ENCODE measurements at places on chromosomes 2 and 18.
A peak's percentile ranks its signal among the peaks of the same experiment; 100 is the strongest.

DNA sequence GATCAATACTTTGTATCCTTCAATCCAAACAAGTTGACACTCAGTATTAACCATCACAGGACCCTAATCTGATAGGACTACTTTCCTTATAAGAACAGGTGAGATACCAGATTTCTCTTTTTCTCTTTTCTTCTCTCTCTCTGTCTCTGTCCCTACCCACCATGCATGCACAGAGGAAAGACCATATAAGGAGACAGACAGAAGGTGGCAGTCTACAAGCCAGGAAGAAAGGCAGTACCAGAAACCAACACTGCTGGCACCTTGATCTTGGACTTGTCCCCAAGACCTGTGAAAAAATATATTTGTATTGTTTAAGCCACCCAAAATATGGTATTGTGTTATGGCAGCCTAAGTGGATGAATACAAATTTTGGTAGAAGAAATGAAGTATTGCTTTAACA is 156.2 kb upstream of the KCNH7 start:
- no peak for DNase-seq

GRCh38 chr2:134257509-134257908 is 3.6 kb downstream of the MGAT5 start:
- no peak for DNase-seq

GRCh38 chr18:80046011-80046410 is 11.8 kb downstream of the RBFA start:
- no peak for DNase-seq

DNA sequence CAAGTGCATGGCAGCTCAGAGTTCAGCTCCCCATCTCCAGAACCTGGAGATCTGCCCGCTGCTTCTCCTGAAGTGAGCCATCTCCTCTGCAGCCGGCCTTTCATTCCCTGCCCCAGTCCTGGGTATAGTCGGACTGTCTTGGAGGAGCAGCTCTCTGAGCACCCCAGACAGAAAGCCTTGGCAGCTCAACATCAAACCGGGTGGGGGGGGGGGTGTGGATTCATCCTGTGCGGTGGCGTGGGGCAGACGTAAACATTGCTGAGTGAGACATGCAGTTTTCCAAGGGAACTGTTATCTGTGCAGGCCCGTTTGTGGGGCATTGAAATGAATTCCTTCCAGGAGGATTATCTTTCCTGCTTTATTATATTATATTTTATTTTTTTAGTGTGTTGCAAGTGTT is 125.9 kb upstream of the MYCN start:
- DNase-seq = no peak

GRCh38 chr2:112876971-112877361 is 34.0 kb upstream of the IL37 start:
- DNase-seq = no peak

- no peak for DNase-seq
These were observed 88.6 kb downstream of the B3GNT2 start for GRCh38 chr2:62284471-62284870.

DNA sequence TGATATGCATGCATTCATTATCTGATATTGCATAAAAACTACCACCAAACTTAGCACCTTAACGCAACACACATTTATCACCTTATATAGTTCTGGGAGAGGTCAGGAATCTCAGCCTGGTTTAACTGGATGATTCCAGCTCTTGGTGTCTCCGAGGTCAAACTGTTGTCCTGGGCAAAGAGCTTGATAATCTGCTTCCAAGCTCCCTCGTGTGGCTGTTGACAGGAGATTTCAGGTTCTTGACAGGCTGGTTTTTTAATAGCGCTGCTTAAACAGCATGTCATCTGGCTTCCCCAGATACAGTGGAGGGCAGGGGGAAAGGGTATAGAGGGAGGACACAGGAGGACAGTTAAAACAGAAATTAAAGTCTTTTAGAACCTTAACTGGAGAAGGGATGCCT is 785.0 kb downstream of the CNTNAP5 start:
- DNase-seq = no peak

DNA sequence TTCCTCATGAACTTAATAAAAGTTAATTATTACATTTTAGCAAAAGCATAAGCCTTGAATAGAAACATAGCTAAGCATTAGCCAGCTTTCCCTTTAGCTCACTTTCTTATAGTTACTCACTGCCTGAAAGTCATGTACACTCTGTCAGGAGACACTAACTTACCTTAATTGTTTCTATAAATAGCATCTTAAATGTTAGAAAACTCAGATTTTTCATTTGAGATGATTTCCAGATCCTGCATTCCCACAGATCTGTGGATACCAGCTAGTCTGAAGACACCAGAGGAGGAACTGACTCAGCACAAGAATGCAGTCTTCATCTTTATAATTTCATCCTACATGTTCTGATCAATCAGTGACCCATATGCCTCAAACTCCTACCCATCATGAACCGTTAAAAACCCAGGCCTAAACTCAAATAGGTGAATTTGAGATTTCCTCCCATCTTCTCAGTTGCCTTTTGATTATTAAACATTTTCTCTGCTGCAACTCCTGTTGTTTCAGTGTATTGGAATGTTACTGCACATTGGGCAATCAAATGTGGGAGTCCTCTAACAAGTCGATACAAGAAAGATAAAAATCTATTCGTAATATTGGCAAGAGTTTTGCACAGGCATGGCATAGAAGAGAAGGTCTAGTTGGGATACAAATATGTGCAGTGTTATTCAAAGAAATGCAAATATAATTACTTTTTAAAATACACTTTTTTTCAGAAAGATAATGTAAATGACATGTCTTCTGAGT is 857.4 kb upstream of the CDH2 start:
- no peak for DNase-seq

GRCh38 chr2:119425620-119426395 is 5.8 kb upstream of the TMEM37 start:
- DNase-seq = no peak

DNA sequence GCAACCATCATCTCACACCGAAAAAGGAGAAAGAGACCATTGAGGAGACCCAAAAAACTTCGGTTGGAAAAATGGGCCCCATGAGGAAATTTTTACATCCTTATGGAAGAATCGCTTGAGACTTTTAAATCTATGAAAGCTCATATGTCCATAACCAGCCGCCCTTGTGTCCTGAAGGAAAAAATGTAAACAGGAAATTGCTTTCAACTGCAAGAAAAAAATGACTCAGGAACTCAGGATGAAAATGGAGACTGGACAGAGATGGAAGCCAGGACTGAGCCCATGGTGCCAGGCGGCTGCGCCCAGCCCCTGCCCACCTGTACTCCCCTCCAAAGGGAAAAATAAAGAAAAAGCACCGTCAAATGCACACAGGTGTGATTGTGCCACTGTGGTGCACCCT is 81.5 kb upstream of the SLC66A3 start:
- DNase-seq = no peak

DNA sequence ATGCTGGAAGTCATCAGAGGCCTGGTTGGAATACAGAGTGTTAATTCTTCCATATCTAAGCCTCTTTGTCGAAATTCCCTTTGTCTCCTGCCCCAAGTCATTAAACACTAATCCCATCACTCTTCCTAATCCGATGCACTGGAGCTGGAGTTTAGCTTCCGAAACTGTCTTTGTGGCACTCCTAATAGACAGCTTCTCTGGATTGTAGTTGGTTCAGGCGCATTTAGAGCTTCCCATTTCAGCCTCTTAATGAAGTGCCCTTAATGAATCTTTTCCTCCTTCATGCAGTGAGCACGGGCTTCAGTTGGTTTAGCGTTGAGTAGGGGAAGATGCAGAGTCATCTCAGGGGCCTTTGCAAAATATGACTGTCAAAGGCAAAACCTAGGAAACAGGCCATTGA is 72.2 kb upstream of the MEIS1 start:
- DNase-seq = no peak

- no peak for DNase-seq
These were observed 56.6 kb downstream of the RPL37A start for GRCh38 chr2:216555274-216555673.

DNA sequence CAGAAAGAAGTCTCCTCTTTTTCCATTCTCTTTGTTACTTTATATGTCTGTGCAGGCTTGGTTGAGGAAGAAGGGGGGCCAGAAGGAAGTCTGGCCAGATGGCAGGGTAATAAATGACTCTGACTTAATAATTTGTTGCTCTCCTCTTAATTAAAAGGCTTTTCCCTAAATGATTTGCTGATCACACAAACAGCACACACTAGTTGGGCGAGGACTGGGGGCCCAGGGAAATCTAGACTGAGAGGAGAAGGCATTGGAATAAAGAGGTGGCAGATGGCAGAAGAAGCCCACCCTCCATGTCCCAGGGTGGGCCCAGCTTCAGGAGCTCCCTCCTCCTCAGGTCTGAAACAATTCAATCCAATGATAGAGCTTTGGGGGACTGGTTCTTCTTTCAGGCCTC is 12.7 kb upstream of the SMARCAL1 start:
- no peak for DNase-seq

GRCh38 chr18:76364282-76365259 is 130.5 kb downstream of the ZNF516 start:
- no peak for DNase-seq

DNA sequence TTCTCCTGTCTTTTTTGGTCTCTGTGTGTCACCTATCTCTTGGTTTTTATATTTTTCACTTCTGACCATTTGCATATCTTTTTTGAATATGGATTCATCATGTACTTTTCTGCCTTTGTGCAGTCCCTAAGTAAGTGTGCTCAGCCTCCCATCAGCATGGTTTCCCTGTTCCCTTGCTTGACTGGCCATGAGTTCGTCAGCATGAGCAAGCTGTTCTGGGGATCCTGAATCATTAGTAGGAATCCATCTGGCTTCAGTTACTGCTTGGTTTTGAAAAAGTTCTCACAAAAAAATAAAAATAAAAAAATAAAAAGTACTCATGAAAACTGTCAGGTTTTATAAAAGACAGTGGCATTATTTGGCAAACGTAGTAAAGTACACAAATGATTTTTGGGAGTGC is 144.1 kb downstream of the NCOA1 start:
- DNase-seq = no peak

- no peak for DNase-seq
These were observed 1350.2 kb upstream of the FAM98A start for GRCh38 chr2:34949316-34949715.

DNA sequence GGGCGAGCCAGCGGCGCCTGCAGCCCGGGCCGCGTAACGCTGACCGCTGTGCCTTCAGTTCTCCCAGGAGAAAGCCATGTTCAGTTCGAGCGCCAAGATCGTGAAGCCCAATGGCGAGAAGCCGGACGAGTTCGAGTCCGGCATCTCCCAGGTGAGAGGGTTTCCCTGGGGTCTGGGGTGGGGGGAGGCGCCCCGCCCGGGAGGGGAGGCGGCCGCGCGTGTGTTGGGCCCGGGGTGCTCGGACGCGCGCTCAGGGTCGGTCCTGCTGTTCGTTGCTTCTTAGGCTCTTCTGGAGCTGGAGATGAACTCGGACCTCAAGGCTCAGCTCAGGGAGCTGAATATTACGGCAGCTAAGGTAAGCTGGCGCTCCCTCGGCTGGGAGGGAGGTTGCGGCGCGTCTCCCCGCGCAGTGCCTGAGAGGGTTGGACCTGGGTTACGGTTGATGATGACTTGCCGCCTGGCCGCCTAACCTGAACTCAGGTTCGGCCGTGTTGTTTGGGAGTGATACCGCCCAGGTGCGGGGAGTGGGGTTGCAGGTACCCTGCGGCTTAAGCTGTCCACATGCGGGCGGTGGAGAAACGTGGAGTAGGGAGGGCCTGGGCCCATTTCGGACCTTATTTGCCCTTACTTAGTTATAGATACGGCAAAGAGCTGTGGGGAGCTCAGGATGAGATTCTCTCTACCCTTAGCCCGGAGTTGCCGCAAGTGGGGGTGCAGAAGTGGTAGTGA is 638 bp downstream of the RPS7 start:
- no peak for DNase-seq

DNA sequence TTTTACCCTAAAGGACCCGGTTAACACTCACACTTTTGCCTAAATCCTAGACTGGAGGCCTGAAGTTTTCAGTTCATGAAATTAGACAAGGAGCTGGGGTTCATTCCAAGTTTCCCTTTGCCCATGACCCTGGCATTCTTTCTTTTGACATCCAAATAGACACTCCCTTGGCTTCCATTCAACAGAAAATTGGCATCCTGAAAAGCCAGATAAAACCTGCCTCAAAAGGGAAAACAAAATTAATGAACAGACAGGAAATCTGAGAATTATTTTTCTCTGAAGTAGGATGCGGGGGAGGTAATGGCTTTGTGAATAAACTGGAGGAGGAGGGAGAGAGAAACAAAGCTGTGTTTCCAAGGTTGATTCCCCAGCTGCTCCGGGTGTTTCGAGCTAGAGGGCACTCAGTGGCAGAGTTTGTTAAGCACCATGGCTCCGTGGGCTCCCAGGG is 41.0 kb downstream of the SPP2 start:
- DNase-seq = no peak

GRCh38 chr18:13136056-13136903 is 82.3 kb upstream of the LDLRAD4 start:
- no peak for DNase-seq

DNA sequence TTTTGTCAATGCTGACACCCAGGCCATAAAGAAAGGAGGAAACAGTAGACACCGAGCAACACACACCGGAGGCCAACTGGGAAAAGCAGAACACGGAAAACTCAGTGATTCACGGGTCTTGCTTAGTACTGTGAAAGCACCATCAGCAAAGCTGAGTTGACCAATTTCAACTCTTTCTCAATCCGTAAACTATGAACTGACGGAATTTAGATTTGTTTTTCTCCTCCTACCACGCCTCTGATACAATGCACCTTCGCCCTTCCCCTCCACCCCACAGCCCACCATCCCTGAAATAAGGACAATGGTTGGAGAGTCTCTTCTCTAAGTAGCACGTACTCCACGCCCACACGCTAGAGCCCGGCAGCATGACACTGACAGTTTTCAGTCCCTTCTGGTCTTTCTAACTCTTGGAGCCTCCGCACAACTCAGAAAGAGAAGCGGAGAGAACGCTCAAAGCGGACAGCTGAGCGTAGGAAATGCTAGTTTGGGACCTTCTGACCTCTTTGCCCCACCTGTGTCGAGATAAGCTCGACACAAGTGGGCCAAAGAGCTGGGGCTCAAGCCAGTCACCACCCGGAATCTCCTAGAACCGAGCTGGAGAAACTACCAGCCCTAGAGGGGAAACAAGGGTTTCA is 669 bp downstream of the LNPK start:
- DNase-seq = peak; percentile 16

DNA sequence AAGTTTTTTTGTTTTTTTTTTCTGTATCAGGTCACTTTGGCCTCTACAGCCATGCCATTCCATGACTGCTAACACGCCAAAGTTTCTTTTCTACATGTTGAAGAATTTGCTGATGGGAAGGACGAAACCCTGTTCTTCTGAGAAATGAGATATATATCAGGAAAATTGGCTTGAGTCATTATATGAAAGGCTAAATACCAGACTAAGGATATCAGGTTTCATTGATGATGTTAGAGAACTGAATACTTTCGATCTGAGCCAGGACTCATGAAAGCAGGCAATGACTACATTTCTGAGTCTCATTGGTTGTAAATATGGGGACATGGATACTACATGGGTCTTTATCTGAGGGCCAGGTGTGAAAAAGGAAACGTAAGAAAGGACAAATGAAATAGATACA is 181.4 kb downstream of the OSR1 start:
- DNase-seq = no peak

DNA sequence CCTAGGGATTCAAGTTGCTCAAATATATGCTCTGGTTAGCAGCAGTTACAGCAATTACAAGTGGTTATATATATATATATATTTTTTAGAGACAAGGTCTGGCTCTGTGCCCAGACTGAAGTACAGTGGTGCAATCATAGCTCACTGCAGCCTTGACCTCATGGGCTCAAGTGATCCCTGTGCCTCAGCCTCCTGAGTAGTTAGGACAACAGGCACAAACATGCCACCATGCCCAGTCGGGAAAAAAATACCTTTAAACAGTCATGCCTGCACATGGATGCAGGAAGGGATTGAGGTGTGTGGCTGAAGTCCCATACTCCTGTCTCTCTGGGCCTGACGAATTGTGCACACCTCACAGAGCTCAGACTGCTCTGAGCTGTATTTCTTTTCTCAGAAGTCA is 19.6 kb upstream of the DNAH7 start:
- no peak for DNase-seq

Measured in stimulated activated CD8-positive, alpha-beta memory T cell treated with anti-CD3 and anti-CD28 coated beads, Interleukin-12 subunit alpha, Interleukin-12 subunit beta, amount 100 ng/mL, for 4 hours (primary cell).